Myocyte (in vitro differentiated cells): ENCODE measurements at places on chromosomes 2 and 18.
A peak's percentile ranks its signal among the peaks of the same experiment; 100 is the strongest.

GRCh38 chr2:240135706-240136012 lies 446 bp downstream of the COPS9 start:
- no peak for DNase-seq

DNA sequence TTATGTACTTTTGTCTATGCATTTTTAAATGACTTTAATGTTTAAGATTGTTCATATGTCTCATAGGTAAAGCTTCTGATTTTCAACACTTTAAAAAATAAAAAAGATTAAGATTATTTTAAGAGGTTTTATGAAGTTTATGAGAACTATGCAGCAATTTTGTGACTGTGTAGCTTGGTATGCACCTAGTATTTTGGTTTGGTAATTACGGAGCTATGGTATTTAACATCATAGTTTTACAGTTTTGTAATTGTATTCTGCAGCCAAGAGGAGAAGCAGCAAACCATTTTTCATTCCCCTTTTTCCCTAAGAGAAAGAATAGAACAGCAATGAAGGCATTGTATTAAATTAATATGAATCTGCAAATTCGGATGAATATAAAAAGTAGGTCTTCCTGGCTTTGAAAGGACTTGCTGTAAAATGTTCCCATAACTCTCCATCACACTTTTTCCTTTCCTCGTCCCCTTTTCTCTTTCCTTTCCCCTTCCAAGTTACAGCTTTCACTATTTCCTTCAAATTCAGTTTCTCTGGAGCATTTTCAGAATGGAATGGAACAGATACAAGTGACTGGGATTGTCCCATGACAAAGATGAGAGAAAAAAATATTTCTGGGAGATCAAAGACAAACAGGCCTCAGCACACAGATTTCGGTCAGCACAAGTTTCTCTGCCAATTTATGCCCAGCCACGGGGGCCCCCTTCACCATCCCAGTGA lies 26.1 kb upstream of the PIEZO2 start:
- peak; percentile 20 for DNase-seq

DNA sequence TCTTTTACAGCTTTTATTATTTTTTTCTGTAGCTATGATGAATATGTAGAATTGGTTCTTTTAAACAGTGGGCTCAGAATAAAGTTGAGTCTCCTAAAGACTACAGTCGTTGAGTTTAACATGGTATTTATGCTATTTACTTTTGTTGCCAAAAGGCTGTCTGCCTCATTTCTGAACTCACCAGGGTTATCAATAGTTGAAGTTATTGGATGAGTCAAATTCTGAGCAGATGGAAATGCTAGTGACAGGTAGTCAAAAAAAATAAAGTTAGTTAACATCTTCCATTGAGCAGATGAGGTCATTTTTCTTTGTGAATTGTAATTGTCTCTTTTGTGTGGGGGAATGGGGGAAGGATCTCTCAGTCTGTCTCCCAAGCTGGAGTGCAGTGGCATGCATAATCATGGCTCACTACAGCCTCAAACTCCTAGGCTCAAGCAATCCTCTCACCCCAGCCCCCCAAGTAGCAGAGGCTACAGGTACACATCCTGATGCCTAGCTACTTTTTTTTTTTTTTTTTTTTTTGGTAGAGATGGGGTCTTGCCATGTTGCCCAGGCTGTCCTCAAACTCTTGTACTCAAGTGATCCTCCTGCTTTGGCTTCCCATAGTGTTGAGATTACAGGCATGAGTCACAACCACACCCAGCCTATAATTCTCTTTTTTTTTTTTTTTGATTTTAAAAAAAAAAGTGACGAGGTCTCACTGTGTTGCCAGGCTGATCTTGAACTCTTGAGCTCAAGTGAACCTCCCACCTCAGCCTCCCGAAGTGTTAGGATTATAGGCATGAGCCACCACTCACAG lies 8.9 kb downstream of the PAPOLG start:
- no peak for DNase-seq

- no peak for DNase-seq
Measured at GRCh38 chr2:121293450-121294325, 8.7 kb upstream of the TFCP2L1 start.

DNA sequence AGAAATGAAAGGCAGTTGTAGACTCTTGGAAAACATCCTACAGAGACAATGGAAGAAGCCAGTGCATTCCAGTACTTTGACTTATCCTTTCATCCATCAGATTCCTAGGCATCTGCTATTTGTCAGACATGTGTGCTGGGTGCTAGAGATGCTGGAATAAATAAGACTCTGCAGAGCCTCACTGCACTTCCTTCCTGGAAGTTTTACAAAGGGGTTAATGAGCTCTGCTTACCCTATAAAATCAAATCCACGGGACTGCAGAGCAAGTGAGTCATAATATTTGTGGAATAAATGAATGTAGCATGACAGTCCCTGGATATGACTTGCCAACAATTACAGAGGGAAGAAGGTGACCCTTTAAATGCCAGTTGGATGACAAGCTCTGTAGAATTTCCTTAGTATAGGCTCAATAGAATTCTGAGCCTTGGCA lies 52.7 kb upstream of the NPAS2 start:
- no peak for DNase-seq

GRCh38 chr18:33803636-33804035 lies 225.6 kb downstream of the ASXL3 start:
- no peak for DNase-seq

DNA sequence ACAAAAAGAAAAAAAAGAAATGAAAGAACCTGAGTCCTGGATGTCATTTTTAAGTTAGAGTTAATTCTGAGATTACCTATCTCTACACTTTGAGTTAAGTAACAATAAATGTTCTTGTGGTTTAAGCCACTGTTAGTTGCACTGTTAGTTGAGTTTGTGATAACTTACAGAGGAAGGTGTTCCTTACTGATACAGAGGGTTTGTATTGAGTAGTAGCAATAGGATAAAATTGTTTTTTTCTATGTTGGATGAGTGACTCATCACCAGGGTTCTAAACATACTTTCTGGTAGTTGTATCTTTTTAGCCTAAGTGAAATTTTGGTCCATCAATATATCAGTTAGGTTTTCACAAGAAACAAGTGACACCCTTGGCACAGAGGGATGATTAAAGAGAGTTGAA lies 4.0 kb upstream of the LCLAT1 start:
- no peak for DNase-seq

DNA sequence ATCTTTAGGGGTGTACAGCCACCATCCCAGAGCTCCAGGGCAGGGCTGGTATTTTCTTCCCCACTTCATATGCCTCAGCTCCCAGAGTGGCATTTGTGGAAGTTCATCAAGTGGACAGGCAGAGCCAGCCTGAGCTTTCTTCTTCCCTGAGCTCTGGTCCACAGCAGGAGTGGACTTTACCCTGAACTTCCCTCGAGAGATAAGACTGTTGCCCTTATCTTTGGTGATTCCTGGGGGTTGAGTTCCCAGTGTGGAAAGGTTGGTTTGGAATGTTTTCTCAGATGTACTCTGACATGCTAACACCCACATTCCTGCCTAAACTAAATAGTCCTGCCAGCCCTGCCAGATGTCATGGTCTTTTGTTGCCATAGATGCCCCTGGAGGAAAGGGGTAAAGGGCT lies 62.0 kb upstream of the LGALSL start:
- DNase-seq, result no peak

DNA sequence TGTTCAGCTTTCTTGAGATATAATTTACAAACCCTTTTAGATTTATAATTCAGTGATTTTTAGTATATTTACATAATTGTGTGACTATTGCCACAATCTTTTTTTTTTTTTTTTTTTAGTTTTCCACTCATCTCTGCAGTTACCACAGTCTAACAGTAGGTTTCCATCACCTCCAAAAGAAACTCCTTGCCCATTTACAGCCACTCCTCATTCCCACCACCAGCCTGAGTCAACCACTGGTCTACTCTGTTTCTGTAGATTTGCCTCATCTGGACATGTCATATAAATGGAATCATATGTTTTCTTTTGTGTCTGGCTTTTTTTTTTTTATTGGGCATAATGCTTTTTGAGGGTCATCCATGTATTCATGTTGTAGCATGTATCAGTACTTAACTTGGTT lies 16.1 kb downstream of the MTX2 start:
- DNase-seq, result no peak

GRCh38 chr2:198930170-198930569 lies 527.6 kb downstream of the SATB2 start:
- DNase-seq, result peak; percentile 4

DNA sequence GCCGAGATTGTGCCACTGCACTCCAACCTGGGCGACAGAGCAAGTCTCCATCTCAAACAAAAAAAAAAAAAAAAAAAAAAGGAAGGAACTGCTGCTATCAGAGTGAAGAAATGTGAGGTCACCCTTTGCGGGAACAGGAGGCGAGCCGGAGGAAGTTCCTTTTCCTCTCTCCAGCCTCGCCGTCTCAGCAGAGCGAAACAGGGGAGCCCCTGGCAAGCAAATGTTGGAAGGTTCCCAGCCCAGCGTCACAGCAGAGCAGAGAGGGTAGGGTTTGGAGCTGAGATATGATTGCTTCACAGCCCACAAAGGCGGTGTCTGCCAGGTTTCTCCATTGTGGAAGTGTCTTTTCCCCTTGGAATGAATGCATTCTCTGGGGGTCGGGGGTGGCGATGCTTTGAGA lies 28.5 kb downstream of the SLC20A1 start:
- no peak for DNase-seq

GRCh38 chr2:86300496-86300895 lies 36.9 kb downstream of the REEP1 start:
- DNase-seq, result peak; percentile 64
